ENCODE measurements at places on chromosomes 6 and 20.

GRCh38 chr20:41344477-41344876 lies 3.9 kb downstream of the LPIN3 start:
- DNase-seq: no peak

- no peak for DNase-seq
These were observed 116.0 kb upstream of the MRPS10 start for GRCh38 chr6:42333612-42334011.

DNA sequence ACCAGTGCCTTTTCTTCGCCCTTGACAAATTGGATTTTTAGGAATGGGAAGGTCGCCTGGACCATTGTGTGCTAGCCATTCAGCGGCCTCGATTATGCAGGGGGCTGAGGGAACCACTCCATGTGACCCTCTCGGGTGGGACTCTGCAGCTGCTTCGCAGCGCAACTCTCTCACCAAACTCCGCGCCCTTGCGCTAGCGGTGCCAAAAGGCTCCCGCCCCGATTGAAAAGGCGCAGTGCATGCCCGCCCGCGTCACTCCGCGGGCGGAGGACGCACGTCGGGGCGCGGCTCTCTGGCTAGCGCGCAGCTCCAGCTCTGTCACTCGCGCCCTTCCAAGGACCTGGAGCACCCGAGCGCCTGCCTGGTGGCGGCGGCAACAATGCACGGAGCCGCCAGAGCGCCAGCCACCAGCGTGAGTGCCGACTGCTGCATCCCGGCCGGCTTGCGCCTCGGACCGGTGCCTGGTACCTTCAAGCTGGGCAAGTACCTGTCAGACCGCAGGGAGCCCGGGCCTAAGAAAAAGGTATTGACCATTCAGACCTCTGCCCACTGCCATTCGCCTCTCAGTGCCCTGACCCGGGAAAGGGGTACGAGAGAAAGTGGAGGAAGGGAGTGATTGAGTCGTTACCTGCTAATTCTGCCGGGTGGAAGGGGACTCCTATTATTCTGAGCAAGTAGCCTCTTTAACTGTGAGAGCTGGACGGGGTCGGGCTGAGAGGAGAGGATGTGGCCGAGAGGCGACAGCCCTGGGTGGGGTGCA lies at the start of gene PRDM13:
PRDM13 (plus strand) TSS at position 178 of the 760 bp plus-strand sequence; CDS start at position 380, 202 bp downstream.
- no peak for DNase-seq

DNA sequence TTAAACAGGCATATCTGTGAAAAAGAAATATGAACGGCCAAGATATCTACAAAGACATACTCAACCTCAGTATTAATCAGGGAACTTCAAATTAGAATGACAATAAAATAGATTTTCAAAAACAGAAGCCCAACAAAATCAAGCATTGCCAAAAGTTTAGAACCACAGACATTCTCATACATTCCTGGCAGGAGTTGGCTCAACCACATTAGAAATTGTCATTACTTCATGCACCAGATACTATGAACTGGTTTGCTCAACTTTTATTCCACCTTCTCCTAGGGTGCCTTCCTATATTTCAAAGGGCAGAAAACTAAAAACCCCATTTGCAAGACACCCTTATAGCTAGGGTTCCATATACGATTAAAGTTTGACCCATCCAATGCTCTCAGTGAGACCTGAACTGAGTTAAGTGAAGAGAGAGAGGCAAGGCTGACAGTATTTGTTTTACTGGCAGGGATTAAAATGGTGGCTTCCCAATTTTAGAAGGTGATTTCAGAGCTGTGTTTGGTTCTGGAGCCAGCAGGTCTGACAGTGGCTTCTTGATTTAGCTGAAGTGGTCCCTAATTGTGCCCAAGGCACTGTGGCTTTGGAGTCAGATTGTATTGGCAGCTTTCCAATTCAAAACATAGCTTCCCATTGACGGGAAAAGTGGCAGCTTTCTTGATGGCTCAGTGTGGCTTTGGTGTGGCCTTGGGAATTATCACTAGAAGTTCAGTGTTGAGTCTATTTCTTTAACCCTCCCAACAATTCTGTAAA lies 77.1 kb upstream of the CDYL start:
- no peak for DNase-seq

GRCh38 chr6:134819863-134820800 lies 129.8 kb downstream of the ALDH8A1 start:
- no peak for DNase-seq

GRCh38 chr6:2790588-2791449 lies 25.6 kb downstream of the WRNIP1 start:
- DNase-seq: peak; percentile 53

DNA sequence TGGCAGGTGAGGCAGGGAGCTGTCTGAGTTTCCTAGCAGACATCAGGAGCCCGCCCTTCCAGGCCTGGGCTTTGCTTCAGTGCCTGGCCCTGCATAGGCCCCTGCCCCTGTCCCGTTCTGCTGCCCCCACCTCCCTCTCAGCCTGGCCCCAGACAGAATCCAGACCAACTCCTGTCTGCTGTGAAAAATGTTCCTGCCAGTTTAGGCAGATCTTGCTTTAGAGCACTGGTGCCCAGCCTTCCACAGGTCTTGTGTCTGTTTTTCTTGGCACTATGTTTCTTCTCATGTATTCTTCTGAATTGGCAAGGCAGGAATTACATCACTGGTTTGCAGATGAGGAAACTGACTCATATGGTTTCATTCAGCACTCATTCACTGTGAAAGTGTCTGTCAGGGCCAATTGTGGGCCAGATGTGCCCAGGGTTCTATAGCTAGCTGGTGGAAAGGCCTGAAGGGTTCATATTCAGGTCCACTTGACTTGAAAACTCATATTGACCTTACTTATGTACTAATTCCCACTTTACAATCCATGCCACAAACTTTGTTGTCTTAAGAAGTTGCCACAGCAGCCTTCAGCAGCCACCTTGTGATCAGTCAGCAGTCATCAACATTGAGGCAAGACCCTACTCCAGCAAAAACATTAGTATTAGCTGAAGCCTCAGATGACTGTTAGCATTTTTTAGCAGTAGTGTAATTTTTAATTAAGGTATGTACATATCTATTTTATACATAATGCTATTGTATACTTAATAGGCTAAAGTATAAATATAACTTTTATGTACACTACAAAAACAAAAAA lies 40.5 kb downstream of the HLA-F start:
- no peak for DNase-seq

- no peak for DNase-seq
These were observed 57.6 kb upstream of the CCN6 start for GRCh38 chr6:111996144-111996865.

GRCh38 chr6:26372308-26373144 lies 7.5 kb downstream of the BTN3A2 start:
- DNase-seq: no peak

- no peak for DNase-seq
These were observed 111.5 kb downstream of the TIAM2 start for GRCh38 chr6:155106456-155107115.

GRCh38 chr6:84623956-84624680 lies 140.3 kb downstream of the TBX18 start:
- DNase-seq: no peak

- no peak for DNase-seq
These were observed 42.1 kb downstream of the ANKRD6 start for GRCh38 chr6:89475101-89475500.

DNA sequence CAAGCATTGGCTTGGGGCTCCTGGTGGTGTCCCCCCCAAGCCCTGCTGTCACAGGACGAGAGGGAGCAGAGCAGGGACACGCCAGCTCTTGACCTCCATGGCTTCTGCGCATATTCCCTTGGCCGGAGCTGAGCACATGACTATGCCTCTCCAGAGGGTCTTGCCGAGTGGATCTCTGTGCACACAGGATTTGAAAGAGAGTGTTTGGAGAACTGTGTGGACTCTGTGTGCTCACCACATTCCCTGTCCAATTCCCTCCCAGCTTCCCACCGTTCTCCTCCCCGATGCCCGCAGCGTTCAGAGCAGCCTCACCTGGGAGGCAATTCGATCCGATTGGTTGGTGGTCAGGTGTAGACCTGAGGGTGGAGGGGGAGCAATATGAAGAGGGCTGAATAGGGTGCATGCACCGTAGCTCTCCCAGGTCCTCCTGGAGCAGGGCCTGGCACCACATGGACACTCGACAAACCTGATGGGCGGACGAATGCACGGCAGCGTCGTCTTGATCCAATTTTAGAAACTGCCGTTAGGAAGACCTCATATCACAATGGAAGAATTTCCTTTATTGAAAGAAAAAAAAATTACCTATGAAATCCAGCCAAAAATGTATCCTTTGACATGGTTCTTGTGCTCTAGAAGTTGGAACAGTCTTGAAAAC lies 287.8 kb downstream of the CDH4 start:
- DNase-seq: no peak

GRCh38 chr6:29797135-29797534 lies 30.5 kb upstream of the HLA-G start:
- no peak for DNase-seq

DNA sequence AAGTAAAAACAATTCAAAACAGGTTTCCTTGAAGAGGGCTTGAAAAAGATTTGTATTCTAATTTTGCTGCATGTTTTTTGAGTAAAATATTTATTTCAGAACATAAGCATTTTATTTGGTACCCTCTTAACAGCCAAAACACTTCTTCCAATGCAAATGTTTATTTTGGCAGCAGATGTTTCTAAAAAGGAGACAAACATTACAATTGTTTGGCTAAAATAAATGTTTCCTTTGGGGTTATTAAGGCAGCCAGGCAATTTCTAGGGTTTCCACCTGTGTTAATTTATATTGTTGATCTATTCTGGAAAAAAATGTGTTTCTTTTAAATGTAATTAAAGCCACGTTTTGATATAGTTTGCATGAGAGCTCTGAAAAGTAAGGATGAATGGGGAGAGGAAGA lies 56.6 kb downstream of the ARID1B start:
- DNase-seq: no peak

DNA sequence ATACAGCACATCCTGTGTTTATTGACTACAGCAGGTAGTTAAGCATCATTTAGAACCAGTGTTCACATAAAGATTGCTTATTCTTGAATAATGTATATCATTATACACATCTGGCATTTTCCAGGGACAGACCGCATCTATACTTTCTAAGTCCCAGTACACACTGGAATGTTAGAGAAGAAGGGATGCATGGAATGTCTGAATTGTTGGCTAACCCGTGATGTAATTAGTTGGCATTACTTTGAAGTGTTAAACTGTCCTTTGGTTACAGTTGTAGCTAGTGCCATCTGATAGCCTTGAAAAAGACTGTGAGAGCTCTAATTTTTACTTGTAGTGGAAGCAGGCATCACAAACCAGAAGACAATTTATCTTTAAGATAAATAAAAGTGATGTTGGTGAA lies 29.8 kb upstream of the MCHR2 start:
- no peak for DNase-seq

- DNase-seq: no peak
These were observed 411.2 kb upstream of the SPTLC3 start for GRCh38 chr20:12597551-12597950.

DNA sequence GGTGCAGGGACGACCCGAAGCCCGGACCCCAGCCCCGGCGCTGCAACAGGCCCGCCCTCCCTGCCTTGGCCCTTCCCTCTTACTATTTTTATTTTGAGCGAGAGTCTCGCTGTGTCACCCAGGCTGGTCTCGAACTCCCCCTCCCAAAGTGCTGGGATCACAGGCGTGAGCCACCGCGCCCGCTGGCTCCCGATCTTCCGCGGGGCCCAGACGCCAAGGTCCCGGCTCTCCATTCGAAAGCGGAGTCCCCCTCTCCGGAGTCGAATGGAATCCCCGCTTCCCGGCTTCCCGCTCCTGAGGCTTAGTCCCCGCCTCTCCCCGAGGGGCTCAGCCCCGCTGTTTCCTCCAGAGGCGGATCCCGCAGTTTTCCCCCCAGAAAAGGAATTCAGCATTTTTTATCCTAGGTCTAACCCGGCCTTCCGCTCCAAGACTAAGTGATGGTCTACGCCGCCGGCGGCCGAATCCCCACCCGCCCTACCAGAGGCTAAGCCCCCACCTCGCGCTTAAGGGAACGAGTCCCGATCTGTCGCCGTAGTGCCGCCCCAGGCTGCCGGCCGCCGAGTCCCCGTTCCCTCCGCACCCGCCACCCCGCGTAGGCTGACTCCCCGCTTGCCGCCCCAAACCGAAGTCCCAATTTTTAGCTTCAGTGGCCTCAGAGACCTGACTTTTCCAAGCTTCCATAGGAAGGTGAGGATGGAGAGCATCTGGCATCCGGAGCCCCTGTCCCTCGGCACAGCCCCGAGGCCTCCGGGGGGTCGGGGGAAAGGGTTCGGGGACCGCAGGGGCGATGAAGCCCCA lies 11.5 kb upstream of the TMC2 start:
- peak; percentile 36 for DNase-seq

GRCh38 chr20:47354714-47355488 lies 1.6 kb downstream of the ZMYND8 start:
- DNase-seq: no peak

DNA sequence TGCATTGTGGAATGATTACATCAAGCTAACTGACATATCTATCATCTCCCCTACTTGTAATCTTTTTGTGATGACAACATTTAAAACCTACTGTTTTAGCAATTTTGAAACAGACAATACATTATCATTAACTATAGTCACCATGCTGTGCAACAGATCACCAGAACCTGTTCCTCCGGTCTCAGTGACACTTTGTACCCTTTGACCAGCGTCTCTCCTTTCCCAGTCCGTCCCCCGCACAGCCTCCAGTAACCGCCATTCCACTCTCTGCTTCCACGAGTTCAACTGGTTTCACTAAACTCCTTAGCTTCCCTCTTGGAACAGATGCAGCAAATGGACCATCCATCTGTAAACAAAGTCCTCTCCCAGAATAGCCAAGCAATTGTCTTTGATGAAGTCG lies 21.8 kb downstream of the LRP11 start:
- DNase-seq: no peak

DNA sequence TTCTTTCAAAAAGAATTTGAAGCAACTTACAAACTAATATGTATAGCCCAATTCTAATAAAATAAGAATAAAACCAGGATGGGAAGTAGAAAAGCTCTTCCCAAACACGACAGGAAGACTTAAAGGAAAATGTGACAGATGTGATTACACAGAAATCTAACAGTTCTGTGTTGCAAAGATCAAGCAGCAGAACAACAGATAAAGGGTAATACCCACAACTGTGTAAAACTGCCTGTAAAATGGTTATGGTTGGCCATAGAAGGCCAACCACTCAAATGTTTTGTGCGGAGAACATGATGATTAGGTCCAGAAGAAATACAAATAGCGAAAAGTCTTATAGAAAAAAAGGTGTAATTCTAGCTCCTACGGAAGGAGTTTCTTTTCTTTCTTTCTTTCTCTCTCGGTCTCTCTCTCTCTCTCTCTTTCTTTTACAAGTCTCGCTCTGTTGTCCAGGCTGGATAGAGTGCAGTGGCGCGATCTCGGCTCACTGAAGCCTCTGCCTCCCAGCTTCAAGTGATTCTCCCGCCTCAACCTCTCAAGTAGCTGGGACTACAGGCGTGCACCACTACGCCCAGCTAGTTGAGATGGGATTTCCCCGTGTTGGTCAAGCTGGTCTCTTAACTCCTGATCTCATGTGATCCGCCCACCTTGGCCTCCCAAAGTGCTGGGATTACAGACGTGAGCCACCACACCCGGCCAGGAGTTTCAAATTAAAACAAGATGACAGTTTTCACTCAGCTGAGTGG lies 128.5 kb downstream of the QRSL1 start:
- DNase-seq: no peak

GRCh38 chr20:34956041-34956458 lies 382 bp downstream of the MYH7B start:
- no peak for DNase-seq
